ENCODE measurements at places on chromosomes 5 and 9. TPM values are rescaled to one million over a fixed set of nuclear protein-coding genes. Genes with fewer than 3 reads are reported as not detected.

DNA sequence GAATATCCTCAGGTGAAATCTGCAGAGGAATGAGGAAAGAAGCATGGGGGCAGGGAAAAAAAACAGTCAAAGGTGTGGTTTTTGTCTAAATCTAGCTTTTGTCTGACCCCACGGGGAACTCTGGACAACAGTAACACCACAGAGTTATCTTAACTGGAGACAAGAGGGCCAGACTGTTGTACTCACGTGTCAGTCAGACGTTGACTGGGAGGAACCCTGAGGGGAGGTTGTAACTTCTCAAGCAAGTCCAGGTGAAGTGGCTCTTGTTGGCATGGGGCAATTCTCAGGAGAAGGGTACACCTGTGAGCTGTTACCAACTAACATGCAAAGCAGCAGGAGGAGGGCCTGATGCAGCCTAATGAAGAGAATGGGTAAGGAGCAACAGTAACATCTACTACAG is 44.1 kb upstream of the SHISAL2B start:
- DNase-seq: no peak

DNA sequence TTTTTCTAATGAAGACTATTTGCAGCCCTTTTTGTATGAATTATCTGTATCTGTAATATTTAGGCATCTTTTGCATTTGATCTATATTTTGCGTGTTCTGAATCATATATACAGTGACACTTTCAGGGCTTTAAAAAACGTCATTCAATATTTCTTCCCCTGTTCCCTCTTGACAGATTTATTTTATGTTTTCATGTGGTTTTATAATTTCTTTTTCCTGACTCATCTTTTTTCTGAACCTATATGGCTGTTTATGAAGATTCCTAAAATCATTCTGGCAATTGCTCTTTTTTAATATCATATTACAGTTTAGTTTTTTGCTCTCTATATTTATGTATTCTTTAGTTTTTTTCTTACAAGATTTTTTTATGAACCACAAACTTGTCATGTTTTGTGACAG is 67.6 kb downstream of the SMARCA2 start:
- no peak for DNase-seq

- no peak for DNase-seq
These were observed 53.2 kb downstream of the HRH2 start for GRCh38 chr5:175711031-175711430.

GRCh38 chr9:78688796-78689195 is 391.9 kb downstream of the PSAT1 start:
- DNase-seq: no peak

DNA sequence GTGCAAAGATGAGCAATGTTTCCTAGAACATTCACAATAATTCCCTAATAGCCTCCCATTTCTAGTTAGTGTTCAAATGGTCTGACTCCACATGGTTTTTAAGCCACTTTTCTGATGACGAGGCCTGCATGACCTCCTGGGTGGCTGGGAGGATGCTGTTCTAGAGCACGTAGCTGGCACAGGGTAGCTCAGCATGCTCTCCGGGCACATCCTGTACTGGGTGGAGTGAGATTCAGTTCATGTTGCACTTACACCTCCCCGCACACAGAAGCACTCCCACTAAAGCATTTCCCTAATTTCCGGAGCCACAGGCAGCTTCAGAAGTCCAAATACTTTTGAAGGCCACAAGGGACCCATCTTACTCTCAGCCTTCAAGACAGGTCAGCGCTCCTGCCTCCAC is 159.8 kb upstream of the LHFPL2 start:
- DNase-seq: no peak

The MYO10 gene
- total RNA-seq: 76.5 TPM

The UBQLN1 gene
- 98.8 TPM for total RNA-seq

The NR2F1 gene
- total RNA-seq: 41.5 TPM

Measured in dermis microvascular lymphatic vessel endothelial cell (primary cell).